ENCODE measurements at places on chromosomes 5 and 9. TPM values are rescaled to one million over a fixed set of nuclear protein-coding genes. Genes with fewer than 3 reads are reported as not detected.

Gene TAF11L10
- total RNA-seq, result not detected

Gene RUSC2
- 11.6 TPM for total RNA-seq

DNA sequence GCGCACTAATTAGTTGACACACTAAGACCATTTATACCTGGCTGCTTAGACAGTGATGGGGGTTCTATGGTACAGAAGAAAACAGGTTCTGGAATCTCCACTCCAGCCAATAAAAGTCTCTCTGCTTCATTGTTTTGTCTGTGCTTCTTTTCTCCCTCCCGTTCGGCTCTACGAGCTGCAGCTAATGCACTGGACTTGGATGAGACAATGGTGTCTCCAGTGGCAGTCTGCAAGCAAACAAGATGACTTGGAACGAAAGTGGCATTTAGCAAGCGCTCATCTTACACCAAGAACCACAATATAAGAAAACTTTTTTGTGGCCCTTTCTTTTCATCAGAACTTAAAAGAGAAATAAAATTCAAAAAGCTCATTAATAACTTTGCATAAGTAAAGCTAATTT, 30.2 kb downstream of the GFM2 start:
- H3K4me3 ChIP-seq, result no peak overlapping the region
- no peaks in the 10 kb centered on the region for H3K27me3 ChIP-seq
- no peak overlapping the region for H3K27ac ChIP-seq
- no peaks in the 10 kb centered on the region for H3K4me1 ChIP-seq
- DNase-seq, result no peak

DNA sequence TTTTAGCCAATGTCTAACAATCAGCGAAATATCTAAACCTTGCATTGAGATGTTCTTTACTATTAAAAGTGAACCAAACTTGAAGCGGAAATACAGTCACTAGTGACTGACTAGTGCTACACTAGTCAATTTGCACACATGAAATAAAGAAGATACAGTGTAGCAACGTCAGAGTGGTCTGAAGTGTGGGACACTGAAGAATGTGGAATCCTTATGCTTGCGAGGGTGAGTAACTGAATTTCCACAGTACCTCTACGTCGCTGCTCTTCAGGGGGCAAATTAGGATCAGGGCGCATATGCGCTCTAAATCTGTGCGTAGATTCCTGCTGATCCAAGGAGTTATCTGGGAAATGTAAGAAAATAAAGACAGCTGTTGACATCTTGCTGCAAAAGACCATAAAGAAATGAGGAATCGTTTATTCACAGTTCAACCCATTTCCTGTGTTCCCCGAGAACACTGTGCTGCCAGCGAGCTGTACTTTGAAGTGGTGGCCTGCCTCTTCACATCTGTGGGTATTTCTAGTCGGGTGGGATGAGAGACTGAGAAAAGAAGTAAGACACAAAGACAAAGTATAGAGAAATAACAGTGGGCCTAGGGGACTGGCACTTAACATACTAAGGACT, 39.8 kb upstream of the FLT4 start:
- H3K27ac ChIP-seq, result no peak overlapping the region
- peaks cover 15% of the 10 kb centered on the region for H3K27me3 ChIP-seq
- no peaks in the 10 kb centered on the region for H3K4me1 ChIP-seq

GRCh38 chr9:126000731-126001580, 253.8 kb downstream of the PBX3 start:
- DNase-seq, result no peak
- H3K27ac ChIP-seq, result no peak overlapping the region
- no peak overlapping the region for H3K4me3 ChIP-seq
- H3K36me3 ChIP-seq, result no peaks in the 10 kb centered on the region
- H3K27me3 ChIP-seq, result no peaks in the 10 kb centered on the region

Data from HCT116 (cell line).